Kidney glomerular epithelial cell (primary cell): ENCODE measurements at places on chromosomes 7 and 10.

GRCh38 chr7:128381161-128381821 lies 19.8 kb upstream of the PRRT4 start:
- no peak for DNase-seq

DNA sequence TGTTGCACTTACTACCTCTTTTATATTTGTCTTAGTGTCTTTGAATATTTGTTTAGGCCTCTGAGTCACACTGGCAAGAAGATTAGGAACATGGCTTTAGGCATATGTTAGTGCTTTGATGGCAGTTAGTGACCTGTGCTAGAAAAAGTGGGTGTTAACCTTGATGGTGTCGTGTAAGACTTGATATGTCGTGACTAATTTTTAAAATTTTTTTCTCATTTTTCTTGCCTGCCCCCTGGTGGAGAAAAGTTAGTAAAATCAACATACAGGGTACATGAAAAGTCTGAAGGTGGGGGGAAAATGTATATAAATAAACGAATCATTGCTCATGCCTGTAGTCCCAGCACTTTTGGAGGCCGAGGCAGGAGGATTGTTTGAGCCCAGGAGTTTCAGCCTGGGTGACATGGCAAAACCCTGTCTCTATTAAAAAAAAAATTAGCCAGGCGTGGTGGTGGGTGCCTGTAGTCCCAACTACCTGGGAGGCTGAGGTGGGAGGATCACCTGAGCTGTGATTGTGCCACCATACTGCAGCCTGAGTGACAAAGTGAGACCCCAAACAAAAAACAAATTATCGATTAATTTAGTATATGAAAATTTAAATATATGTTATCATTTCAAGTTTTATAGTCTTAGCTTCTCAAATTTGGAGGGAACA lies 44.6 kb downstream of the TAX1BP1 start:
- peak; percentile 35 for DNase-seq

- no peak for DNase-seq
Measured at GRCh38 chr7:65951837-65952578, 30.0 kb downstream of the GUSB start.

GRCh38 chr7:142813699-142814098 lies 41.2 kb upstream of the EPHB6 start:
- DNase-seq: no peak

DNA sequence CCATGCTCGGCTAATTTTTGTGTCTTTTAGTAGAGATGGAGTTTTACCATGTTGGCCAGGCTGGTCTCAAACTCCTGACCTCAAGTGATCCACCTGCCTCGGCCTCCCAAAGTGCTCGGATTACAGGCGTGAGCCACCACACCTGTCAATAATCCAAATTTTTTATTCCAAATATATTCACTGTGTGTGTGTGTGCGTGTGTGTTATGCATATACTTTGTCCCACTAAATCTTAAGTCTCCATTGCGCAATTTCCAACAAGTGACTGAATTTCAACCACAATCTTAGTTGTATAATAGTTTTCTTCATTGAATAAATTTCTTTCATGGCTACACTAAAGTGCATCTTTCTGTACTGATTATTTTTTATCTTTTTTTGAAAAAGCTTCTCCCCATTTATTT lies 2.7 kb downstream of the KRIT1 start:
- no peak for DNase-seq

DNA sequence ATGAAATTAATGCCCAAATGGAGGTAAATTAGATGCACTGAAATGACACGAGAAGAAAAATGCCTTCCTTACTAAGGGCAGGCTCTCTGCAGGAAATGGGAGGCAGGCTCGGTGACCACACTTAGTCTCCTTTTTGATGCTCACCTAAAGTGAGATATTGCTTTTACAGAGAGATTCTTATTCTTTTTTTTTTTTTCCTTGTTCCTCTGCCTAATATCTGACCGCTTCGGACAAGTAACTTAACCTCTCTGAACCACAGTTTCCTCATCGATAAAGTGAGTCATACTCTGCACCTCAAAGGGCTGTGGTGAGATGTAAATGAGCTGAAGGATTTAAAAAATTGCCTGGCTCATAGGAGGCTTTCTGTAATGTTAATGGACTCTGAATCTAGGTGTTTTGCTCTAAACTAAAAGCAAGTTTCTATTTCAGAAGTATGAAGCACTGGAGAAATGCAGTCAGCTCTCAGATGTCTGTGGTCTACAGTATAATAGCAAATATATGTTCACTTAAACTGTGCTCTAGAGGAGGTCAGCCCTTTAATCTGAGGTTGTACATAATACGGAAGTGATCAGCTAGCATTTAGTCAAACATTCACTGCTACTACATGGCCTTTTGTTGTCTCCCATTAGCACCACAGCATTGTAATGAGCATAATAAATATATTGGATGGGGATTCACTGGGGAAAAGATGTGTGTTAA lies 23.2 kb downstream of the NKX2-3 start:
- DNase-seq: no peak

DNA sequence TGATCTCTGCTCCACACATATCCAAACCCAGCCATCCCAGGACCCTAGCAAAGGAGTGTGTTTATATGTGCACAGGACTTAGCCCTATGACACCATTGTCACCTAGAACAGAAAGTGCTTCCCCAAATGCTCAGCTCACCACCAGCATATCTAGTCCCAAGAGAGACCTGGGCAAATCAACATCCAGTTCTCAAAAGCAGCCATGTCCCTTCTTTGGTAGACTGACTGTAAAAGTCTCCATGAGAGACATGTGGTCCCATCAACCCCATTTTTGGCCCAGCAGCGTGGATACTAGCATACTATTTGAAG lies 20.9 kb upstream of the ARHGAP22 start:
- no peak for DNase-seq

DNA sequence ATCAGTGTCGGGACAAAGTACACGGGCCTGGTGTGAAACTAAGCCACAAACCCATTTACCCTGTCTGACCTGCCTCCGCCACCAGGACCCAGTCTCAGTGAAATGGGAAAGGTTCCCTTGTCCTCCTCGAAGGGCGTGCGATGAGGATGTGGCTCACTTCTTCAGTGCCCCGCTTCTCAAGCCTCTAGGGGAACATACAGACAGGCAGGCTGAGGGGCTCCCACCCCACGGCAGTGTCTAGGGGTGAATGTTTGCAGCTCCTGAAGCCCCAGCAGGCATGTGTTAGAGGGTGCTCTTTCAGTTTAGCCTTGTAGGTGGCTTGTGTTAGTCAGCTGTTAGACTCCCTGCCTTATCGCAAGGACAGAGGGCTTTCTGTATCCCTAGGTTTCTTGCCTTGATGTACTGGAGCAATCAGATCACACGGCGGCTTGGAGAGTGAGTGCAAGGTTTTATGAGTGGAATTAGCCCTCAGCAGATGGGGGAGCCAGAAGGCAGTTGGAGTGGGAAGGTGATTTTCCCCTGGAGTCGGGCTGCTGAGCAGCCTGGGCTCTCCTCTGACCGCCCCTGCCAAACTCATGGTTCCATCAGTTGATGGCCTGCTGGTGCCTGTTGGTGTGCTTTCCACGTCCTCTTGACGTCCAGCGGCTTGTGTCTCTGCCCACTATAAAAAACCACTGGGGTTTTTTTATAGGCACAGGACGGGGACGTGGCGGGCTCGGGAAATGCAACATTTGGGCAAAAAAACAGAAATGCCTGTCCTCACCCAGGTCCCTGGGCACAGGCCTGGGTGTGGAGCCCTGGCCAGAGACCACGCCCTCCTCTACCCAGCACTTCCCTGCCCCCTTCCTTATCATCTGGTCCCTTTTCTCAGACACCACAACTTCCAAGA lies 759 bp downstream of the NUDT1 start:
- no peak for DNase-seq

- no peak for DNase-seq
Measured at GRCh38 chr10:126392469-126392868, 4.2 kb upstream of the ADAM12 start.

GRCh38 chr10:23897267-23897666 lies 311.7 kb upstream of the KIAA1217 start:
- no peak for DNase-seq

GRCh38 chr10:74824184-74824899 lies 2.1 kb upstream of the KAT6B start:
- no peak for DNase-seq
